ENCODE measurements at places on chromosomes 2 and 18.

DNA sequence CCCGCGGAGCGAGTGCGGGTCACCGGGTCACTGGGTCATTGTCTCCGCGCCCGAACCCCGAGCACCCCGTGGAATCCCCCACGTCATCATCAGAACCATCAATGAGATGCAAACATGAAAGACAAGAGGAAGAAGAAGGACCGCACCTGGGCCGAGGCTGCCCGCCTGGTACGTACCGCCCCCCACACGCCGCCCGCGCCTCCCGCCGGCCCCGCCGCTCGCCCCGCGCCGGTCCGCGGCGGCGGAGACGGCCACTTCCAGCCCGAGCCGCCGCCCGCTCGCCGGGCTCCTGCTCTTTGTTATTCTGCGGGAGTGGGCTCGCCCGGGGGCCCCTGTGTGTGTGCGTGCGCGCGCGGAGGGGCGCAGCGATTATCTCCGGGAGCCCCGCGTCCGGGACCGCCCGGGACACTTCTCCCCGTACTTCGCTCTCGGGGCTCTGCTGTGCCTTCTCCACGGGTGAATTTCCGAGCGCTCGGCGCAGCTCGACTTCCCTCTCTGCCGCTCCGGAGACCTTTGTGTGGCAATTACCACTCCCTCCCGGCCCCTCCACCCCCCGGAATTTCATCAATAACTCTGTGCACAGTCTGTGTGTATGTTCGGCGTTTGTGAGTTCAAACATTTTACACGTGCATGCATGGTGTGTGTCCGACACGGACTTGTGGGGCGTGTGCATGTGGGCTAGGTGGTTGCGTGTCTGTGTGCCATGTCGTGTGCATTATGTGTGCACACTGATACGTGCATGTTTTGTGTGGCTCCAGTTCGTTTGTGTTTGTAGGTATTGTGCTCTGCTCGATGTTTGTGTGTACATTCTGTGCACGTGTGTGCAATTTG, 714 bp downstream of the ASXL3 start:
- DNase-seq: peak; percentile 0

DNA sequence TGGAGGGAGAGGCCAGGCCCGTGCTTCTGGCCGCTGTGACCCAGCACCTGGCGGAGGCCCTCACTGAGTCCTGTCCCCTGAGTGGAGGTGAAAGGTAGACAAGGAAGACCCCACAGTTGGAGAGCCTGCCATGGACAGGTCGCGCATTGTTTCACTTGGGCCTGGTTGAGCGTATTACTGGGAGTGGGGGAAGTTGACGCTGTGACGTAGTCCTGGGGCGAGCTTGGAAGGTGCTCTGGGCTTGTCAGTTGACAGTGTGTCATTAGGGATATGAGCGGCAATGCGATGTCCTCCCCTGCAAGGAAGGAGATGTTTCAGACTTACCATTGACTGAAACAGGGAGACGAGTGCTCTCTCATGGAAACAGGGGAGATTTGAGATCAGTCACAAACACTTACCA, 127.1 kb downstream of the SH3RF3 start:
- DNase-seq: no peak

GRCh38 chr2:166560022-166560421, 66.0 kb upstream of the SCN7A start:
- no peak for DNase-seq

DNA sequence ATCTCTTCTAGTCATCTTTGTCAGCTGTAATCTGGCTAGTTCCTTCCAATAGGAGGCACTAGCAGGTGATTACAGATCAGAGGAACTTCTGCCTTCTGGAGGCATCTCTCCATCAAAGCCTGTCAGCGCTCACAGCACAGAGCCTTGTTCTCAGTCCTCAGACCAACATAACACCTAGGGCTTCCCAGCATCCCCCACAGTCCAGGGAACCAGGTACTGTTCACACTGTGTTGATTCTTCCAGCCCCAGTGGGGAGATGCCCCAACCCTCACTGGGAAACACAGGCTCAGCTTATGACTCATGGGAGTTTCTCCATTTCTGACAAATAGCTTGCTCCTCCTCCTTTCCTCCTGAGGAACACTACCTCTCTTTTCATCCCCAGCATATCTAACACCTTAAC, 601.7 kb downstream of the CBLN2 start:
- no peak for DNase-seq

DNA sequence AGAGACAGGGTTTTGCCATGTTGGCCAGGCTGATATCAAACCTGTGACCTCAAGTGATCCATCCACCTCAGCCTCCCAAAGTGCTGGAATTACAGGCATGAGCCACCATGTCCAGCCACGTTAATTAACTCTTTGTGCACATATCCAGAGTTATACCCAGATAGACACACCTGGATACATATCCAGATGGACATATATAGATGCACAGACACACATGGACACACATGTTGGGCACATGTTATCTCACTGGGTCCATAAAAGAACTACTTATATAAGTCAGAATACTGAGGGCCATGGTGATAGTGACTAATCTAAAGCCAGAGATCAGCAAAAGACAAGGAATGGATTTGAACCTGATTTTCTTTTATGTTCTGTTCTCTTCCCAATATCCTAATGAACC, 158.6 kb downstream of the IRS1 start:
- no peak for DNase-seq

GRCh38 chr18:75215663-75216062, 5.1 kb downstream of the TSHZ1 start:
- no peak for DNase-seq

DNA sequence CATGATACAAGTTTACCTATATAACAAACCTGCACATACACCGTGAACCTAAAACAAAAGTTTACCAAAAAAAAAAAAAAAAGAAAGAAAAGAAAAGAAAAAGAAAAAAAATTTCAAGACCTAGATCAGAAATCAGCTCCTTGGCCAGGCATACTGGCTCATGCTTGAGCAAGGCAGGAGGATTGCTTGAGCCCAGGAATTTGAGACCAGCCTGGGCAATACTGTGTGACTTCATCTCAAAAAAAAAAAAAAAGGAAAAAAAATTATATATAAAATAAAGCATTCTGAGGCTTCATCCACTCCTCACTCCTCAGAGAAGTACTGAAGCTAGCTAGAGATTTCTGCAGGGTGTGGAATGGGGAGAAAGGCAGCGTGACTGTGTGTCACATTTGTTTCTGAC, 11.8 kb upstream of the PROC start:
- DNase-seq: no peak

- no peak for DNase-seq
Observed at GRCh38 chr18:45935591-45936335, 31.4 kb downstream of the EPG5 start.

- no peak for DNase-seq
Observed at GRCh38 chr18:13983506-13983905, 68.2 kb upstream of the MC2R start.

DNA sequence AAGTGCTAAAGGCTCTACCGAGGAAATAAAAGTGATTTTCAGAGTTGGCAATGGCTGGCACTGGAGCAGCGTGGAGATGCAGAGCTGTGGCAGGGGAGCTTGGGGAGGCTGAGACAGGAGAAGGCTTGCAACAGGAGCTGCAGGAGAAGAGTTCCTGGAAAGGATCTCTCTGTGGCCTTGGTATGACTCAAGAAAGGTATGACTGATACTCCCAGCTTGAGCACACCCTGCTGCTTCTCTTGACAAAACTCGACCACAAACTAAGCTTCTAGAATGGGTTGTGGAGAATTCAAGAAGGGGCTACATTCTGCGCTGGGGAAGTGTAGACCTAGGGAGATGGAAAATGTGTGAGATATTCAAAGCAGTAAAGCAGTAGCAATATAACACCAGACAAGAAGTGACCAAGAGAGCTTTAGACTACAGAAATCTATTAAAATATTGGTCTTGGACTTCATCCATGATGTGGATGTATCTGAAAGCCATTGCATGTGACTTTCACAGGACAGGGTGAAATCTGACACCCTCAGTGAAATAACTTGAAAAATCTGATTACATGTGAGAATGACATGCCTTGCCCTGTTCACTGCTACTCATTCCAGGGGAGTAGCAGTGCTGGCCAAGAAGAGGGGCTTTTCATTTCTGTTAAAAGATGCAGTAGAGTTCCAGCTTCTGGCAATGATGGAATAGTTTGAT, 41.5 kb downstream of the SUCLG1 start:
- DNase-seq: no peak

GRCh38 chr18:76803814-76804213, 18.5 kb upstream of the ZNF236 start:
- peak; percentile 81 for DNase-seq

DNA sequence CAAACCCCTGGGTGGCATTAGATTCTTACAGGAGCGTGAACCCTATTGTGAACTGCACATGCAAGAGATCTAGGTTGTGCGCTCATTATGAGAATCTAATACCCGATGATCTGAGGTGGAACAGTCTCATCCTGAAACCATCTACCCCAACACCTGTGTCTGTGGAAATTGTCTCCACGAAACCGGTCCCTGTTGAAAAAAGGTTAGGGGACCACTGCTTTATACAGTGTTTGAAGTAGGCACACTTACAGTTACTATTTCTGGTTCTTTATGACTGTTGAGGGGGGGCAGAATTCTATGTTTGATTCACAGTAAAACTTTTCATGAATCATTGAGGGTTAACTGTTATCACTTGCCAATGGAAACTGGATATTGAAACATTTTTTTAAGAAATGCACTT, 72.0 kb downstream of the RIF1 start:
- peak; percentile 17 for DNase-seq

DNA sequence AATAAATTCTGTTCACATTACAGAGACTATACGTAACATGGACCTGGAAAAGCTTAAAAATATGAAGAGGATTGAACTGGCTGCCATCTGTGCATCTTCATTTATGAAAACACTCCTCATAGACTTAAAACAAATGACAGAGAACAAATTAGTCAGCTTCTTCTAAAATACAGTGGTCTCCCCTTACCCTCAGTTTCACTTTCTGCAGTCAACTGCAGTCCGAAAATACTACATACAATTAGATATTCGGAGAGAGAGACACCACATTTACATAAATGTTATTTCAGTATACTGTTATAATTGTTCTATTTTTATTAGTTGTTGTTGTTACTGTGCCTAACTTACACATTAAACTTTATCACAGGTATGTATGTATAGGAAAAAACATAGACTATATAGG, 6.5 kb downstream of the RNF103 start:
- no peak for DNase-seq

DNA sequence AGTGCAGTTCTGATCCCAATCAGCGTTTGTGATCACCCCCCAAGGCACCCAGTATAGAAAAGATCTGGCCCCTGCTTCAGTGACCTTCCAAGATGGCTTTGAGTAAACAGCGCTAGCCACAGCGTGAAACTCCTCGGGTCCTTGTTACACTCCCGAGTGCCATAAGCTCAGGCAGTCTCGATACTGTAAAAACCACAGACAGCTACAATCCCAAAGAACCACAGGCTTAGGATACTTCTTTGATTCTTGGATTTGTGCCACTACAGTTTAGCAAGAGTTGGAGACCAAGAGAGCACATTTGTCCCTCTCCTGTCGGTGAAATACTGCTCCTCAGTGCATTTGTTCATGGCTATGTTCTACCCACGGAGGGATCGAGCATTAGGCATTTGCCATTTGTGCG, 352.5 kb upstream of the ZNF521 start:
- no peak for DNase-seq

GRCh38 chr2:118860506-118860905, 13.1 kb upstream of the EN1 start:
- DNase-seq: no peak

DNA sequence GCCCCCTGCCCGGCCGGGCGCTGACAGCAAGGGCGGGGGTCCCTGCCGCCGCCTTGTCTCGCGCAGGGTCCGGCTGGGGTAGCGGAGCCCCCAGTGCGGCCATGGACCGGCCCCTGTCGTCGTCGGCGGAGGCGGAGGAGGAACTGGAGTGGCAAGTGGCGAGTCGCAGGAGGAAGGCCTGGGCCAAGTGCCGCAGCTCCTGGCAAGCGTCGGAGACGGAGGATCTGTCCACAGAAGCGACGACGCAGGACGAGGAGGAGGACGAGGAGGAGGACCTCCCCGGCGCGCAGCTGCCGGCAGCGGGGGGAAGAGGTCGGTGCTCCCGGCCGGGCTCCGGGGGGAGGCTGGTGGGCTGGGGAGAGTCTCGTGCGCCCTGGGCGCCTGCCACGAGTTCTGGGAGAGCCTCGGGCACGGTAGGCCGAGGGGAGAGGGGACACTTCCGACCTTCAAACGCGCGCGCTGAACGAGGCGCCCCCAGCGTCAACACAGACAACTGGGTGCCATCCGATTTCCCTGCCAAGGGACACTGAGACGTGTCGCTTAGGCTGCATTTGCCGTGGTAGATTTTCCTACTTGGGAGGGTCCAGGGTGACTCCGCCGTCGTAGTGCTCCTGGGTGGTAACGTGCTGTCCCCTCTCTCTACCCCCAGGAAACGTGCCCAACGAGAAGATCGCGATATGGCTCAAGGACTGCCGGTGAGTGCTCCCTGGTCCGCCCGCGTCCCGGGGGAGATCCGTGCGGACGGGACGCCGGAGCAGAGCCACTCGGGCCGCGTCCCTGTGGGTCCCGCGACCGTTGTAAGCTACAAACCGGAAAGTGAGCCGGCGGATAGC, 652 bp downstream of the ITPRID2 start:
- peak; percentile 63 for DNase-seq

DNA sequence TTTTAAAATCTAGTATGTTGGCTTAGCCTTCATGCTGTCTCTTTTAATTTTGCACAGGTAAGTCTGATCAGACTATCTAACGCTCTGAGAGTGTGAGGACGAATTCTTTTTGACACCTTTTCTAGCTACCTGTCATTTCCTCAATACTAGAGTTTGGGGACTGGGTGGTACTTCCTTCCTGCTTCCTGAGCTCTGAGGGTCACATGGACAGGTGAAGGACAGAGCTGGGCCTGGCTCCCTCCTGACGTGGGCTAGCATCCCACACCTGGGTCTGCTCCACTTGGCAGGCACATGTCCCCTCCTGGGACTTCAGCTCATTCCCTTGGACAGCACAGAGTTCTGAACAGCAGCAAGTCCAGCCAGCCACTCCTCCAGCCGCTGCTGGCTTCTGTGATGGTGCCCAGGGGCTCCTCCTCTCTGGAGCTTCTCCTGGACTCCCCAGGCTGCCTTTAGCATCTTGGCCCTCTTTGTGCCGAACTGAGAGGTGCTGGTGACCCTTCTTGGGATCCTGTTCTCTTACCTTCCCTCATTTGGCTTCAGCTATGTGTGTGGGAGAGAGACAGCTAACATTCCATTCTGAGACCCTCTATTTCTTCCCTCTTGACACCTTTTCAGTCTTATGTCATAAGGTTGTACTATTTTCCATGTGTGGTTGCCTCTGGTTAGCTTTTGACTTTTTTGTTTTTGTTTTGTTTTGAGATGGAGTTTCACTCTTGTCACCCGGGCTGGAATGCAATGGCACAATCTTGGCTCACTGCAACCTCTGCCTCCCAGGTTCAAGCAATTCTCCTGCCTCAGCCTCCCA, 106.9 kb downstream of the B3GNT2 start:
- no peak for DNase-seq
